ENCODE measurements at places on chromosomes 2 and 18.

- no peak for DNase-seq
Measured at GRCh38 chr18:24010673-24011072, 3.9 kb upstream of the TTC39C start.

- peak; percentile 50 for DNase-seq
Measured at GRCh38 chr2:157871415-157871814, 4.7 kb downstream of the ACVR1 start.

DNA sequence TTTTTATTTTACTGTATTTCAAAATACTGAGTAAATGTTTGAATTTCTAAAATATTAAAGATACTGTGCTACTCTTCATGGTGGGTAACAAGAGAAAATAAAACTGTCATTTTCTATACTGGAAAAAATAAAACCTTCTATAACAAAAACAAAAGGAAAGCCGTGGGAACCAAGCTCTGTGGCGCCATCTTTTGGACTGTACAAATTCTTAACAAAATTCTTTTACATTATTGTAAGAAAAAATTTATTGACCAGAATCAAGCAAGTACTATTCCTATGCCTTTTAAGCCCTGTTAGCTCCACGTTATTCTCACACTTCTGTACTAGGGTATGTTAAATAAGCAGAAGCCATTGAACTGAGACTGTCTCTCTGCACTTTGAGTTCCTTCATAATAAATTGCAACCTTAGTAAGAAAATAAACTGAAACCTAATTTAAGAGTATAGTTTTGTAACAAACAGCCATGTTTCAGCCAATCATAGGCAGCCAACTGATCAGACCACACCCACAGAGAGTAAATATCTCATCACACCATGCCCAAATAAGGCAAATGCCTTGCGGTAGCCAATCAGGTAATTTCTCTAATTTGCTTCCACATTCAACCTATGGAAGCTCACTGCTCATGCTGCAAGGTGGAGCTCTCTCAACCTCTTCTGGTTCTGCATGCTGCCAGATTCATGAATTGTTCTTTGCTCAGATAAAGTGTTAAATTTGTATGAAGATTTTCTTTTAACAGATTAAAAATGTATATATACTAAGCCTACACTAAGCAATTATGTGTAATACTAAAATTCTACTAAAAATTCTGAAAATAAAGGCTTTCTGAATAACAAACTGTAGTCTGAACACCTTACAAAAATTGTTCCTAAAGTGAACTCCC lies 42.2 kb downstream of the HIBCH start:
- DNase-seq = peak; percentile 51

DNA sequence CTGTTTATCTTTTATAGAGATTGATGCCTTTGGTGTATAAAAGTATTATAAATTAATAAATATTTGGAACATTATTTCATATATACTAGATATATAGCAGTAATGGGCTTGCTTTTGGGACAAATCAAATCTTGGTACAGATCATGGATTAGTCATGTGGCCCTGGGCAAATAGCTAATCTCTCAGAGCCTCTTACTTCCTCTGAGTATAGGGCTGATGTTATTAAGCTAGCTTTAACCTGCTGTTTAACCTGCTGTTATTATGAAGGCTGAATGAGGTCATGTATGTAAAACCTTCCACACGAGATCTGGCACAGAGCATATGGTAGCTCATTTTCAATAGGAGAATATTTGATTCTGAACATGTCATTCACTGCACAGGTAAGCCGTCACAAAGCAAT lies 5.7 kb downstream of the ITGB6 start:
- DNase-seq = no peak

GRCh38 chr2:55459714-55460274 lies 40.1 kb upstream of the CCDC88A start:
- no peak for DNase-seq

GRCh38 chr2:241609859-241610793 lies 26.8 kb downstream of the THAP4 start:
- peak; percentile 62 for DNase-seq

Measured in IMR-90 (cell line).